ENCODE measurements at places on chromosomes 11 and 22. TPM values are rescaled to one million over a fixed set of nuclear protein-coding genes. Genes with fewer than 3 reads are reported as not detected.

DNA sequence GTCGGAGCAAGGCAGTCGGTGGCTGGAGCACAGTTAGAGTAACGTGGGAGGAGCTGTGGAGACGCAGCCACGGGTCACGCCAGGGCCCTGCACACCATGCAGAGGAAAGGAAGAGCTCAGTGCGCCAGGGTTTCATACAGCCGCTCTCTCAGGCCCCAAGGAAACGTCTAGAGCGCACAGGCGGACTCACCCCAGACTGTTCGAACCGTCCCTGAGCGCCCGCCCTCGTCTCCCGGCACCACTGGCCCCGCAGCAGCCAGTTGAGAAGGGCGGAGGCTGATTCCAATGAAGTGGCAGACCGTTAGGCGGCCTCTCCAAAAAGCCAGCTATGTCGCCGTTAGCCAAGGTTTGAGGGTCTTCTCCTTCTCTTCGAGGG lies 483 bp upstream of the HYLS1 start:
- no peak for DNase-seq

DNA sequence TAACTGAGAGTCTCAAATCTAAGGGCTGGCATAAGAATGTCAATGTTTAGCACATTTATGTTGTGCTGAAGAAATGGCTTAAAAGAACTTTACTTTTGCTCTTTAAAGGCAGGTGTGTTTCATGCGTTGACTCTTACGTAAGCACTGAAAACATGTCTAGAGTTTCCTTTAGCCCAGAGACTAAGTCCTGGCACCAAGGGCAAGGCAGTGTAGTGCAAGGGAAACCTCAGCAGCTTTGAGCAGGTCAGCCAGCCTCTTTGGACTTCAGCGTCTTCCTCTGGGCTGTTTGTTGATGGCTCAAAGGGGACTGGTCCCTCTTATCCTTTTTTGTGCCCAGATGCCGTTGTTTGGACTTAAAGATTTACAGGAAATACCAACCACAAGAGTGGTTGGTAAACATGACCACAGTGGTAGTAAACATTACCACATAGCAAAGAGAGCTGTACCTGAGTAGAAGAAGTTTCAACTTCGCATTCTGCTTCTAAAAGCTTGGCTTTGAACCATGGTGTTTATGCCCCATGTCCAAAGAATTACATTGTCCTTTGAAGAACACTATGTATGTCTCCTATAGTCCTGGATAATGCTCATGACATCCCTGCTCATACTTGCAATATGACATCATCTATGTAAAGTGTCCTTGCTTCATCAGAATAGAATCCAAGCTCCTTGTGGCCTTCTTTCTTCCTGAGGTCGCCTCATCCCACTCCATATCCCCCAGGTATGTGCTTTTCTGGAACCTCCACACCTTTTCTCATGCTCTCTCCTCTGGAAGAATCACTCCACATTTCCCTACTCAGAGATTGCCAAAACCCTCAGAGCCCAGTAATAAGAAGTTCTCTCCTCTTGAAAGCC lies 23.5 kb downstream of the TENM4 start:
- no peak for DNase-seq

DNA sequence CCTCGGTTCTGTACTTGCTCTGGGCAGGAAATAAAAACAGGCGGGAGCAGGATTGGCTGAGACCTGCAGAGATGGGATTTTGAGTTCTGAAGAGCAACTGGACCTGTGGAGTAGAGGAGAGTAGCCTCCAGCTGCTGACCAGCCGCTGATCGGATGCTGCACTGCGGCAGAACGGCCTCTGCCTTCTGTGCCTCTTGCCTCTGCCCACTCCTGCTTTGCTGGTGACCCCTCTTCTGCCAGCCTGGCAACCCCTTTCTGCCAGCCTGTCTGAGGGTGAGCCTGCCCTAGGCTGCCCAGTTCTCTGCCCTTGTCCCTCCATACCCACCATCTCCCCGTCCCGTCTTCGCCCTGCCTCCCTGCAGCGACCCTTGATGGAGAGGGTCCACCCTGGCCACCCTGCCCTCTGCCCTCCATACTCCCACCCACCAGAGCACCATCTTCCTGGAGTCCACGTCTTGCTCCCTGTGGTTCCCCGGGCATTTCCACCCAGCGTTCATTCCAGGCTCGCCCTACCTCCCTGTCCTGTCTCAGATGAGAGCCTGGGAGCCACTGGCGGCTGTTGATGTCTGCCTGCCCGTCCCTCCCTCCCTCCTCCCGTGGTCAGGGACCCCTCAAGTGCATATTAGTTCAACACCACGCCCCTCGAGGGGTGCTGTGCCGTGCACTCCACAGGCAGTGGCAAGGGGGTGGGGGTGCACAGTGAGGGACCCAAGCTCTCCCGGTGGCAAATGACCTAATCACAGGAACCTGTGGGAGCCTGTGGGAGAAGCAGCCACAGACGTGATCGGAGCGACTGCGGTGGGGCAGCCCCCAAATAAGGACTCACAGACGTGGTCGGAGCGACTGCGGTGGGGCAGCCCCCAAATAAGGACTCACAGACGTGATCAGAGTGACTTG lies 863.3 kb downstream of the TBC1D22A start:
- no peak for DNase-seq

DNA sequence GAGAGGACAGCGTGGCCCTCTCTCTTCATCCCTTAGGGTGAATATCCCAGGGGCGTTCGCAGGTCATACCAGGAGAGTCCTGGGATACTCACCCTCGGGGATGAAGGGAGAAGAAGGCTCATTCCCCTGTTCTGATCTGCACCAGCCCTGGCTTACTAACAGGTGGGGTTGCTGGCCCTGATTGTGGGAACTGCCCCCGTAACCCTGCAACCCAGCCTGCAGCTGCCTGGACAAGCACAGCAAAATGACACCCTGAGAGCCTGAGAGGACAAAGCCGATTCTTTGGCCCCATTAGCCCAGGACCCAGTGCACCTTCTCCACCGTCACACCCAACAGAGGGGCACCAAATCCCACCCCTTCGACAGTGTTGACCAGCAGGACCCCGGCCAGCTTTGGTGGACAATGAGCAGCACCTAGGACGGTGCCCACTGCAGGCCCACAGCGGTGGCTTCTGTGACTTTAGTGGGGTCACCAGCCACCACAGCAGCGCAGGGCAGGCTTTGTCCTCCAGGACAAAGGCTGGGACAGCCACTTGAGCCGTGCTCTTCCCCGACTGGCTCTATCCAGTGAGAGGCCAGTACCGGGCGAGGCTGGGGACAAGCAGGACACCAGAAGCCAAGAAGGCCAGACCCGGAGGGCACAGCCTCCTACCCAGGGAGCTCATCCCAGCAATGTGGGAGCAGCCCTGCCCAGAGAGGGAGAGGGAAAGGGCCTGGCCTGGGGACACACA lies 98.5 kb upstream of the RTL6 start:
- DNase-seq: no peak

DNA sequence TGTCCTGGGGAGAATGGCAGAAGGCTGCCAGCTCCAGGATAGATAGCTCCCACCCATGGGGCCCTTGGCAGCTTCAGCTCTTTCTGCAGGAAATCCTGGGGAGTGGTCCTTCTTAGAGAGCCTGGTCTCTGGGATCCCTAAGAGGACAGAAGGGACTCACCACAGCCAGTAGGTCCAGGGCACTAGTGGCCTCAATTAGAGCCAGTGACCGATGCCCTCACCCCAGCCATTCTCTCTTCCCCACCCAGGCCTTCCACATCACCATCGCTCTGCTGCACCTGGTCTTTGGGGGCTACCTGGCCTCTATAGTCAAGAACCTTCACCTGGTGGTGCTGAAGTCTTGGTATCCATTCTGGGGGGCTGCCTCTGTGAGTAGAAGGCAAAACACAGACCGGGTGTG lies 5.6 kb downstream of the MS4A10 start:
- no peak for DNase-seq

DNA sequence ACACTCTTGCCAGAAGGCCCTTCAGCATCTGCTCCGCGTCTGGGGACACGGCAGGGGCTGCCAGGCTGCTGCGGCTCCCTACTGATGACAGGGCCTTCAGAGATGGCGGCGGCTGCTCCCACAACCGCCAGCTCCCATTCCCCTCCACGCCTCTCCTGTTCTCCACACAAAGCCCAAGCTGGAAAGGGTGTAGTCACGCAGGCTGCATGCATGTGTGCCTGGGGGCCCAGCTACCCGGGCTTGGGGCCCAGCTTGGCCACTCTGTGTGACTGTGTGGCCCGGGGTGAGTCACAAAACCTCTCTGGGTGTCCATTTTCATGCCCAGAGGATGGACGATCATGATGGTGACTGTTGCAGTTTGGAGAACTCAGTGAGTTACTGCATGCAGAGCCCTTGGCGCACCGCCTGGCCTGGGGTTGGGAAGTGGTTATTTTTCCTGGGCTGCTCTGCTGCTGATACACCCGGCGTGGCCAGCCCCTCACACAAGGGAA lies 31.7 kb upstream of the PARVB start:
- no peak for DNase-seq

DNA sequence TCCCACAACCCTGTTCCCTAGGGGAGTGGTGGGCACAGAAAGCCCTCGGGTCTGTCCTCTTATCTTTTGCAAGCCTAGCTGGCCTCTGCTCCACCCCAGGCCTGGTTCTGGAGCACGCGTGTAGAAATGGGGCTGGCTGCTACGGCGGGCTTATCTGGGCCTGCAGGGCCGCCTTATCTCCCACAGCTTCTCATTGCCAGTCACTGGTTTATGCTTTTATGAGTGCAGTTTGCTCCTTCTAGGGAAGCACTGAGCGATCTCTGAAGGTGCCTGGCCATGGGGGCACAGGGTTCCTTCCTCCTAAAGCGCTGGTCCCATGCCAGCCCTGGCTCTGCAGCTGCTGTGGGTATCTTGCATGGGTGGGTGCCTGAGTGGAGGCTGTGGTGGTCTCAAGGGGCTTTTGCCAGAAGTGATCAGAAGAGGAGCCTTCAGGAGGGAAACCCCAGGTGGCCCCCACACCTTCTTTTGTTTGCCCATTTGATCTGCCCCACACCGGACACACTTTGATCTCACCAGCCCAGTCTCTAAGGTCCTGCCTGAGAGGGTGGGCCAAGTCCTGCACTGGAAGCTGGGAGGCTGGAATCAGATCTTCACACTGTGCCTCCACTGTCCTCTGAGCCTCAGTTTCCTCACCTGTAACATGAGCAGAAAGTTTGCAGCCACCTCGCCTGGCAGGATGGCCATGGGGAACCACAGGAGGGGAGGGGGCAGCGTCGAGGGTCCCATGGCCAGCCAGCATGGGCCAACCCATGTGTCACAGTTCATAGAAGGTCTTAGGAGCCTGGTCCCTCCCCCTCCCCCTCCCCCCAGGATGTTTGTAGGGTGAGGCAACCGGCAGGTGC lies 86.6 kb upstream of the FGF3 start:
- DNase-seq: no peak

The DBX1 gene
- total RNA-seq: not detected

The GRAMD1B gene
- 3.4 TPM for total RNA-seq

- DNase-seq: no peak
These were observed 91.7 kb upstream of the OR4B1 start for GRCh38 chr11:48124880-48125279.

The MYO18B gene
- 17.6 TPM for total RNA-seq

GRCh38 chr11:87128372-87128771 lies 90.6 kb downstream of the TMEM135 start:
- DNase-seq: no peak

- no peak for DNase-seq
These were observed 191.9 kb downstream of the EFCAB6 start for GRCh38 chr22:43620197-43620596.

DNA sequence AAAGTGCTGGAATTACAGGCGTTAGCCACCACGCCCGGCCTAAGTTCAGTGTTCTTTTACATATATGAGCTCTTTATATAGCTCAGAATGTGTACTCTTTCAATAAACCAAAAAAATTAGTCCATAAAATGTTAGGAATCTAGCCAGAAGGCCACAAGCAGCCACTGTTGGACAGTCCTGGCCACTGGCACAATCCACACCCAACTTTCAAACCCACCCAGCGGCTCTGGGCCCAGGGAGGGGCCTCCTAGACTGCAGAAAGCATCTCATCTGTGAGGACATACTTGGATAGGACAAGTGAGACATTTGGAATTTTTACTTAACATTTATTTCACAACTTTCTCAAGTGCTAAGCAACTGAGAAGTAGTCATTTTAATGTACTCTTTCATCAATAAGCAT lies 6.4 kb downstream of the PACSIN2 start:
- no peak for DNase-seq

- DNase-seq: no peak
These were observed 106.7 kb downstream of the APIP start for GRCh38 chr11:34809191-34810106.
